Kidney epithelial cell (primary cell): ENCODE measurements at places on chromosomes 5 and 9.

GRCh38 chr5:128551476-128551875 lies 13.4 kb upstream of the FBN2 start:
- DNase-seq = no peak

DNA sequence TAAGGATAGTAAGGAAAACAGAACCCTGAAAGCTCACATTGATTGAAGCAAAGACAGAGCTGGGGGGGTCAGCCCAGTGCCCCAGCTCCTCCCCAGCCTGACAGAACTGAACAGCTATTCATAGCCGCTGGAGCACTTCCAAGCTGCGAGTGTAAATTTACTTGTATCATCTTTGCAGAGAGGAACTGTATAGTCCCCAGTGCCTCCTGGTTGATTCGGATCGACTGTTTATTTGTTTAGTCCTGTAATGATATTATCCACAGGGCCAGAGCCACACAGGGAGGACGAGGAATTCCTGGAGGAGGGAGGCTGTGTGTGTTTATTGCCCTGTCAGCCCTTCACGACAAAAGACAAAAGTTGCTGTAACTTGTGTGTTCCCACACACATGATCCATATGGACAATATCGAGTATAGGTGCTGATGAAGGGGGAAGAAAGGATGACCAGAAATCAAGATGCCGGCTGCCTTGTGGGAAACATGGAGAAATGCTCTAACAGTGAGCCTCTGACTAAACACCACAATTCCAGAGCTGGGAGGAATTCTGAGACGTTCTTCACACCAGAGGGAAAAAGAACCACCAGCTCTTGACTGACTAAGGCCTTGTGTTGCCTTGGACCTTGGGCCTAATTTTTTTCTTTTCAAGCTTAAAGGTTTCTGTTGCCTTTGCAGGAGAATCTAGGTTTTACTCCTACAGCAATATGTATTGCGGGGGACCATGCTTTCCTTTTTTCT lies 31.1 kb downstream of the FOXD1 start:
- no peak for DNase-seq

- DNase-seq = no peak
Measured at GRCh38 chr9:115939065-115939765, 214.4 kb upstream of the PAPPA start.

DNA sequence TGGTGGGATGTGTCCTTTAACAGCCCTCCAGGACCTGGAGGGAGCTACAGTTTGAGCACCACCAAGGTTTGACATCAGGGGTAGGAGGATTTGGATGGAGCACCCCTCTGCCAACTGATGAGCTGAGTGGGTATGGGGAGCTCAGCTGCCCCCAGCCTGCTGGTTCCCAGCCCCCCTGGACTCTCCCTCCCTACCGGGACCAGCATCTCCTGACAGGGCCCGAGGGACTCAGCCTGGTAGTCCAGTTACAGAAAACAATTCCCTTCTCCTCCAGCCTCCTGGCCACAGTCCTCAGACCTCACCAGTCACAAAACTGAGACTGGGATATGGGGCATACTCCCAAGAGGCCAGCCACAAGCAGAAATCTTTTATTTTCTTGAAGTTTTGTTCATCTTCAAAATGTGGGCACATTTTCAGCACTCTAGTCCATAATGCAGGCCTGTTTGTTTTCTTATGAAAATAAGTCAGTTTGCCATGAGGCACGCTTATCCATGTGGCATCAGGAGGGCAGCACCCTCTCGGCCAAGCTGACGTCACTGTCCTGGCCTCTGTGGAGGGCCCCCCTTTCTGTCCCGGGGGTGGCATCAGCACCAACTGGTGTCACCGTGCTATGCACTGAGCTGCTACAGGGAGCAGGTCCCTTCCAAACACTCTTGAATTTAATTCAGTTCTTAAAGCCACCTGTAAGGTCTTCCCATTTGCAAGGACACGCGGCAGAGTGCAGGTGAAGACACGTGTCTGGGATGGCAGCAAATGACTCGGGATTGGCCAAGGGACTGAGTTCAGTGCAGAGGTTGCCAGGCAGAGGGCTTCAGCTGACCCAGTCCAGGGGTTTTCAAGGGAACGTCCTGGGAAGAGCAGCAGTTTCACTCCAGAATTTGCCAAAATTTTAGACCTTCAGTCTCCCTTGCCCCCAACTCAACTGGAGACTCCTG lies 187.6 kb downstream of the GADD45G start:
- DNase-seq = no peak

- DNase-seq = no peak
Measured at GRCh38 chr9:28051559-28052503, 478.6 kb upstream of the C9orf72 start.

- DNase-seq = no peak
Measured at GRCh38 chr5:170638051-170638450, 134.2 kb downstream of the KCNIP1 start.

DNA sequence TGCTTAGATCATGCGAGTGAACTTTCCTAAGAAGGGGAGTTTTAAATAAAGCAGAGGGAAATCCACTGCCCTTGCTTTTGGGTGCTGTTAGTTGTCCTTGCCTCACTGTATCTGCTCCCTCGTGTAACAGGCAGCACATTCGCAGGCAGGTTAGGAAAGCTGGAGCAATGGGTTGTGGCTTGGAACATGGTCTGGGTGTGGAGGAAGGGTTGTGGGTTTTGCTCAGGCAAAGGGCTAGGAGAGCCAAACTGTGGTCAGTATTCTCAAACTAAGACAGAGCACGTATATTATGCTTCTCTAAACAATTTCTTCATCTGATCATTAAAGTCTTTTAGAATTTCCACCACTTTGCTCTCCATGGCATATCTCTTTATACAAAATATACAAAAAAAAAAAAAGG lies 135.7 kb downstream of the FANCC start:
- no peak for DNase-seq

DNA sequence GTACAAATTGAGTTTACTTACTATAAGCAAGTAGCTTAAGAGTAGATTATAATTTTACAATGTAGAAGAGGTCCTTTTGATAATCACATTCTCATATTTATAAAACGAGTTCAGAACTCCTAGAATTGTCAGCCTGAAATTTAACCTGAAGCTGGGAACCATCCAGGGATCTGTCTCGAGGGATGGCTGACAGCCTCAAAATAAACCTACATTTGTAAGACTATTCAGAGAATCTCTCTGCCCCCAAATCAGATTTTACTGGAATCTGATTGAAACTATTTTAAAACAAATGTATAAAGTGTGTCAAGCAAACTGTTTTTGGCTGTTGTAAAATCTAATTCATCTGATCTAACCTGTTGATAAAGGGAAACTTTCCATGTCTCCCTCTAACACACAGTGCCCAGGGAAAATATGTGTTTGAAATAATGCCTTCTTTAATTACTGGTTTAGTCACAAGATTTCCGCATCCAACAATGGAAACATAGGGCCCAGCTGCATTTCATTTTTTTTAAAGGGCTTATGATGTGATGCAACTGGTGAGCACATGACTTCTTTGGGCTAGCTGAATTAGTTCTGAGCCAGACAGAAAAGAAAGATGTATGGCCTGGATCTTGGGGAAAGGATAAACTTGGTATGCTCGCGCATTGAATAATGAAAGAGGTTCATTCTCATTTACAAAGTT lies 30.3 kb downstream of the SLC25A46 start:
- no peak for DNase-seq

GRCh38 chr5:119366540-119366881 lies 10.7 kb downstream of the TNFAIP8 start:
- no peak for DNase-seq

- DNase-seq = no peak
Measured at GRCh38 chr9:5748438-5748837, 84.5 kb downstream of the ERMP1 start.

DNA sequence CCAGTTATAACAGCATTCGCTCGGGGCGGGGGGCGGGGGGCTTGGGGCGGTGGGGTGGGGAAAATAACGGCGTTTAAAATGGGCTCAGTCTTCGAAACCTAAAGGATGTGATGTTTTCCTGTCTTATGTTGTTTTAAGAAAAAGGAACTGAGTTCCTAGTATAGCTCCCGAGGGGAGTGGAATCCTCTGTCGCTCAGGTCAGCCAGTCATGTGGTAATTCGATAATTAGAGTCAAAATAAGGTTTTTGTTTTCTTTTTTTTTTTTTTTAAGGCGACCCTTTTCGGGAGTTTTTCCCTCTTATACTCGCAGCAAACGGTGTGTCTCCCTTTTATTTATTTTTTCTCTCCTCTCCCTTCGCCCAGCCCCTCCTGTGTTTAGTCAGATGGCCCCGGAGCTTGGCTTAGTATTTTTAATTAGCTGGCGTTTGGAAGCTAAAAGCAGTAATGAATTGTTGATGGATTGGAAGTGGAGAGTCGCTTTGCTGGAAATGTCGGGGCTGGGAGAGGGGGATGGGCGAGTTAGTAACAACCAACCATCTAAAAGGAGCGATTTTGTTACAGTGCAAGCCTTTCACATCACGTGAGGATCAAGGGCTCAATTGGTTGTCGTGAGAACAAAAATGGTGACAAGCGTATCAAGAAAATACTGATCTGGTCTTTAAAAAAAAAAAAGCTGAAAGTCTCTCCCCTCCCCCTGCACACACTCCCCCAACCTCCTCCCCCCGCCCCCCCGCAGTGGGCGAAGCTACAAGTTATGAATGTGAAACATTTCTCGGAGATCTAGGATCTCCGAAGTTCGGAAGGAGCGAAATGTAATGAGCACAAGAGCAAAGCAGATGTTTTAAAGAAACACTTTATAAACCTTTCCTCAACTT lies 714 bp upstream of the ZNF608 start:
- peak; percentile 90 for DNase-seq

DNA sequence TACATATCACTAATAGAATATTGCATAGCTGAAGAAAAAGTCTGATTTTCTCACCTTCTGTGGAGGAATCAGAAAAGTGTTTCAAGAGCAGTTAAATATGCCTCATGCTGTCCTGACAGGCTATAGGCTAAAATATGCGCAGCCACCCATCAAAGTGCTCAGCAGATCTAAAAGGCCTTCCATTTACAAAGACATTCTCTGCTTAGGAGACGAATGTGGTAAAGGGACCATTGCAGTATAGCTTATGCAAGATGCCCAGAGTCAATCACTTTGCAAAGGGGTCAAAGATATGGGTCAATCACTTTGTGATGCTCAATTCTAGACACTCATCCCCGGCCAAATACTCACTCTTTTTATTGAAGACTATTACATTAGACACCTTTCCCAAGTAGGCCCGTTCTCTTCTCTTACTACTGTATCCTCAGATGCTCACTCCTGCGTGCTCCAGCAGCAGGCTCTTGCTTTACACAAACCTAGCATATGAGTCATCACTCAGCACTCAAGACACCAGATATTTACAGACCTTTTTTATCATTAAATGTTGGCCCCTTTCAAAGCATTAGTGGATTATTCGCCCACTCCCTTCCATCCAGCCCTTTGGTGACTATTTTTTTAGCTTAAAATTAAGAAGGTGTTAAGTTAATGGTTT lies 568.2 kb upstream of the CDH18 start:
- no peak for DNase-seq

DNA sequence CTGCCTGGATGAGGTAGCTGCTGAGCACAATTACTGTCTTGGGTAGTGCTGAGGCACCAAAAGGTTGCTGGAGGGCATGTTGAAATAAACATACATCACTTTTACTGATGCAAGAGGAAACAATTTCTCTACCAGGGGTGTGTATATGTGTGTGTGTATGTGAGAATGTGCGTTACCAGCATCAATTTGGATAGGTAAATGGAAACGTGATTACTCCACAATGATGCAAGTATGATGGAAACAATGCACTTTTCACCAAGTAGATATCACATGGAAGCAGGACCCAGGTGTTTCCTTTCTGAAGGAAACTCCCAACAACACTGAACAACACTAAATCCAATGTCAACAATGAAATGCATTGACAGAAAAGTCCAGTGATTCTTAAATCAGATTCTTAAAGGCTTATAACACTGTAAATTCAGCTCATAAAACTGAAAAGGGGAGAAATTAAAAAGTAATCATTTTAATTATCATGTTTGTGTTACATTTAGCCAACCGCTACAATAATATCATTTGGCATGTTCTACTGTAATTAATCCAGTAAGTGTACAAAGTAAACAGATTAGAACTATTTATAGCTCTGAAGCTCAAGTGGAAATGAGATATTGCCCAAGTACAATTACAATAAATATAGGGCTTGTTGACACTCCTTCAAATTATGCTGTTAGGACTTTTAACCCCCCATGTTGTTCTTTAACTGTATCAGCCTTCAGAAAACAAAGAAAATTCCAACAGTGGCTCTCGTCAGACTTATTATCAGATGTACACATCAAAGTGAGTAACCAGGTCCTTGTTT lies 25.3 kb downstream of the YIPF5 start:
- DNase-seq = no peak

DNA sequence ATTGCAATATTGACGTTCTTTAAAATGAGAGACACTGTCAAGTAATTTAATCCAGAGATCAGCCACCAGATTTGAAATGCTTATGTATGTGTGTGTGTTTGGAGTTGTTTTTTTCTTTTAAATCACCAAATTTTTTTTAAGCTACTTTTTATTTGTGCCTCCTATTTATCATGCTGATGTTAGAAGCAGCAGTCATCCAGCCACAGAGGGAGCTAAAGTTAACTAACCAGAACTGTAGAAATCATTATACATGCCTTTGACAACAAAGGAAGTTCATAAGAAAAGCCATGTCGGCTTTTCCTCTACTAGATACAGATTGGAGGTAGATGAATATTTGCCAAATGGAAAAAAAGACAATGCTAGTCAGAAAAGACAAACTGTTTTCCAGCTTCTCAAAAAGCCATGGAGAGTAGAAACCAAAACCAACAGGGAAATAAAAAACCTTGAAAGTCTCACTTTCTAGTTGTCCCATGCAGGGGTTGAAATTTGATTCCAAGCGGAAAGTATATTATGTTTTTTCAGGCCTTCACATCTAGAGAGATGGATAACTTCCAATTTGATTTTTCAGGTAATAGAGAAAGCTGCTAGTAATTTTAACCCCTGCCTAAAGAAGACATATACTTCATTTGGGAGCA lies 4.5 kb downstream of the PURA start:
- no peak for DNase-seq

DNA sequence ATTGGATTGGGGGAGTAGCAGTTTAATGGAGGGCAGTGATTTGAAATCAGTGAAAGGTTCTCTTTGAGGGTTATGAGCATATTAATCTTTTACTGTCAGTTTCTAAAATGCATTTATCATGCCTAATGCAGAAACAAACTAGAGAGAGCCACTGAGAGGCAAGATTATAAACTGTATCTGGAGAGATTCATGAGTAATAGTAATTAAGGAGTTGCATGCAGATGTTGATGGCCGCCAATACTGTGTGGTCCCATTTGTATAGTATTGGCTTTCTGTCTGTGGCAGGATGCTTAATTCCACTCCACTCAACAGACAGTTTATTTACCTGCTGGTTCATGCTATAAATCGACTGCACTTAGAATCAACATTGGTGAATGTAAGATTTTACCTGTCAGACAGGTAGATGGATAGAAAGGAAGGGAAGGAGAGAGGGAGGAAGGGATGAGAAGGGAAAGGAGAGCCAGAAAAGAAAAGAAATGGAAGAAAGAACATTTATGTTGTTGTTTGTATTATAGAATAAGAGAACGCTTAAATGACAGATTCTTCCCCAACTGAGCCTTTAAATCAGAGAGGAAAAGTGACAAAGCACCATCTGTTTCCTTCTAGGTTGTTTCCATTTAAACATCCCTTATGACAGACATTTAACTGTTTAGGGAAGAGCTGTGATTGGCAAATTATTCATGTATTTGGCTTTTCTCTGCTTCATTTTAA lies 146.5 kb downstream of the PAM start:
- DNase-seq = no peak
